ENCODE measurements at places on chromosomes 5 and 9.

DNA sequence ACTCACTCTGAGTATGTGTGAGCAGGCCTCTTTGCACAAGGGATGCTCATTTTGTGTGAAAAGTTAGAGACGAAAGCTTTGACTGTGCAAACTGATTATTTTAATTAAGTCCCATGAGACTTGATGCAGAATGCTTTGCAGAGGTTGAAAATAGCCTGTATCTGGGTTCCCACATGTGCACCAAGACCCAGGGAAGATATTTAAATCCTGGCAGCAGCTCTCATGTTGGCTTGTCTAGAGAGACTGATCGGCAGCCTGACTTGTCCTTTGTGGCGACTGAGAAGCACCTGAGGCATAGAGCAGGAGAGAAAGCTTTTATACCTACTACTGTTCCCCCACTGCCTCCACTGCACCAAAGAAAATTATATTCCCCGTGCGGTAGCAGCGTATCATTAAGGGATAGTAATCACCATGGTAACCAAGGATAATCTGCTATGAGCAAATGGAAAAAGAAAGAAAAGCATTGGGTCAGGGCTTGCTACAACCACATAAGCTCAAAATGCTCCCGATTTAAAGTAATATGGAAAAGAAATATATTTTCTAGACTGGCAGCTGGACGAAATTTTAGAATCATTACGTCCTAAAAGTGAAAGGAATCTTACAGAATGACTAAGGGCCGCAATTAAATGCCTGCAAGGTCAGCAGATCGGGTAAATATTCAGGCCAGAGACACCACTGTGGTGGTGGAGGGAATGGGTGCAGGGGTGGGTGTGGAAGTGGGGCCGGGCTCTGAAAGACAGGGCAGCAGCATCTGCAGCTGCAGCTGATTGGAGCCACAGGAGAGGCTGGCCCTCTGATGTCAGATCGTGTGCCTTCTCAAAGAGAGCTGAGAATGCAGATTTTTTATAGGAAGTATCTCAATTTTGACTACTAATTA is 135.3 kb upstream of the EPB41L4A start:
- DNase-seq, result no peak

DNA sequence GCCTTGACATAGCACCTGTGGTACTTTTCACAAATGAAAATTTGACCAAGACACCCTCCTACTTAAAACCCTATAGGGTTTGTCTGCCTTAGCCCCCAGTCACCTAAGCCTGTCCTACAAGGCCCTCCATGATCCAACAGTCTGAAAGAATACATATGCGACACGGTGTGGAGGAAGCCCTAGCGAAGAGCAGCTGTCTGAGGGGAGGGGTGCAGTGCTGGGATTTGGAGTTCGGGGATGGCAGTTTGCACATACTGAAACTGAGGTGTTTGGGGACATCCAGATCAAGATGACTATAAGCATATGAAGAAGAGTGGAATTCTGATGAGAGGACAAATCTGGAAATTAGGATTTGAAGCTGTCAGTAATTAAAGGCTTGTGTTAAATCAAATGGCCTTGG is 7.2 kb upstream of the MYORG start:
- no peak for DNase-seq

DNA sequence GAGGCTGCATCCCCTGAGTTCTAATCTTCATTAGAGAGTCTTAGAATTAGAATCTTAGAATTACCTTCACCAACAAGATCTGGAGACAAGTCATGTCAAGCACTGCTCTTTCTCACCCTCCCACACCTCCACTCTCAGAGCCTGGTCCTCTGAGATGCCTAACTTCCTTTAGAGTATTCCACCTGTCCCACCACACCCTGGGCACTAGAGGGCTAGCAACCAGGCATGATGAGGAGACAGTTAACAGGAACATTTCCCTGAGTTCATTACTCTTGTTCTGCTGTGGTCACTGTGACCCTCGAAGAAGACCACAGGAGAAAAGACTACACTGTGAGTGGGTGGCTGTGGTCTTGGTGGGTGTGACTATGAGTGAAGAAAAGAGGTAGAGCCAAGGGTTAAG is 25.2 kb upstream of the MAP1B start:
- DNase-seq, result no peak

GRCh38 chr5:90071066-90071465 is 338.5 kb downstream of the CETN3 start:
- DNase-seq, result no peak

DNA sequence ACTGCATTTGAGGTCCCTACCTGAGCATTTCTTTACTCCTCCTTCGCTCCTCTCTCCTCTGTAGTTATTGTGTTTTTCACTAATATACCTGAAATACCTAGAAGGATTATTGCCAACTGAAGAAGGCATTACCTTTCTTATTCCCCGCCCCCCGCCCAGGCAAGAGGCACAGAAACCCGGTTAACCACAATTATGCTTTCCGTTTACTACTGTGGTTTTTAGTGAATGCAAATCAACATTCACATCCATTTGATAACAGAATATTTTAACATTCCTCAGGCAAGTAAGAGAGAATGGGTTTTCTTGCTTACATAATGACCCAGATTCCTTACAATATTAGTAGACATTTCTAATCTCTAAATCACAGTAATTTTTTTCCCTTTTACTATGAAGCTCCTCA is 136.9 kb downstream of the PCSK5 start:
- DNase-seq, result no peak
